Right kidney (tissue), 9 donors: ENCODE measurements at places on chromosomes 2 and 18.

DNA sequence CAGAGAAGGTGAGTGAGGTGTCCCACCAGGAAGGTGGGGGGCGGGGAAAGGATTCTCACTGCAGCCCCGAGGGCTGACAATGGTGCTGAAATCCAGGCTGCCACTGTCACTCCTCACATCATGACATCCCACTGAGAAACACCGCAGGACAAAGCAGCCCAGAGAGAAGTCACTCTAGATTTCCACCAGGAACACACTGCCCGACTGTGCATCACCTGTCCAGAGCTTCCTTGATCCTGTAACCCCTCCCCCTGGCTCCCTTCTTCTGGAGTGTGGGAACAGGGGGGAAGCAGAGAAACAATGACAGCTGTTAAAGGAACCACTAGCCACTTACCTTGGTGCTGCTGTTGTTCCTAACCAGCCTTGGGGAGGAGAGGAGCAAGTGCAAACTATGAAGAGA, 69.9 kb downstream of the MRO start:
- DNase-seq, result no peak

DNA sequence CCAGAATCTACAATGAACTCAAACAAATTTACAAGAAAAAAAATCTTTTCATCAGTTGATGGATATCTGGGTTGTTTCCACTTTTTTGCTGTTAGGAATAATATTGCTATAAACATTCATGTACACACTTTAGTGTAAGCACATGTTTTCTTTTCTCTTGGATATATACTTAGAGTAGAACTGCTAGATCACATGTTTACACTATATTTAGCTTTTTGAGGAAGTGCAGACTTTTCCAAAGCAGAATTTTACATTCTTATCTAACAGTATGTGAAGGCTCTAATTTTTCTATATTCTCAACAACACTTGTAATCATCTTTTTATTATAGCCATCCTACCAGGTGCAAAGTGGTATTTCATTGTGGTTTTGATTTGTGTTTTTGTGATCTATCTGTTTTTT, 103.6 kb upstream of the RMP24 start:
- DNase-seq, result no peak

DNA sequence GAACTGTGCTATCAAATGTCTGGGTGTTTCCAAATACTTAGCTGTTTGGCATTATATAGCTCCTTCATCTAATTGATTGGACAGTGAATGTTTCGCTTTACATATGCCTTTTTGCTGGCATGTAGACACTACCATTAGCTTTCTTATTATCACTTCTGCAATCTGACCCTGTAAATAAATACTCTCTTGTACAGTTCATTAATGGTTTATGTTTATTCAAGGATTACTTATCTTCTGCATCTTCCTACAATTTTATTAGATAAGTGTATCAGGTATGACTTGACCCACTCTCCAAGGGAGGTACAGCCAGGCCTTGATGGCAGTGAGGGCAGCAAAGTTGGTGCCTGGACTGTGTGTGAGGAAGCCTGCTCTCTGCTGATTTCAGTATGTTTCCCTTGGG, 614.1 kb upstream of the SETBP1 start:
- DNase-seq, result no peak

DNA sequence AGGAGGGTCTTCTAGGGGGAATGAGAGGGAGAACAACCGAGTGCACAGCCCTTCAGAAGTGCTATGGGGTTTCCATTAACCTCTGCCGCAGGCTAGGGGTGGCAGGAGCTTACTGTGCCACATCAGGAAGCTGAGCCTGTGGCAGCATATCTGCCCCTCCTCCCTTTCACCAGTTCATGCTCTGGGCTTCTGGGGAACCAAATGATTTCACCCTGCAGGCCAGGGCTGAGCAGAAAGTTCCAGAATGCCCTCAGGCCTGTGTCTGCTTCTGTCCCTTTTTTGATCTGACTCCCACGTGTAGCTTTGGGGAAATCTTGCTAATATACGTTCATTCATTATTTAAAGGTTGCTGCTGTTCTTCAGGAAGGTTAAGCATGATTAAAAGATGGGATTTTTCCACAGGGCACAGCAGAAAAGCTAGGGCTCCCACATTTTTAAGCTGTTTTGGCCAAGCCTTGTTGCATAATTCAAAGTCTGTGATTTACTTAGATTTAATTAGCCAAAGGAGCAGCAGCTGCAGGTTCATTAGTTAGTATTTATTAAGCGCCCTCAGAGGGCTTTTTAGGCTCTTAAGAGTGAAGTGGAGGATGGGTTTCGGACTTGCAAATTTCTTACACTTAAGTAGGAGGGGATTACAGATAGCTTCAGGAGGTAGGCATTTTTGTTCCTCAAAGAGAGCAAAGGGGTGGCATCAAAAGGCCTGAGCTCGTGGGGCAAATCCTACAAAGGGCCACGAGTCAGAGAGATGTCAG, 10.2 kb downstream of the TMEM247 start:
- DNase-seq, result no peak

- DNase-seq, result no peak
Observed at GRCh38 chr18:58456625-58457024, 172.3 kb downstream of the ALPK2 start.

DNA sequence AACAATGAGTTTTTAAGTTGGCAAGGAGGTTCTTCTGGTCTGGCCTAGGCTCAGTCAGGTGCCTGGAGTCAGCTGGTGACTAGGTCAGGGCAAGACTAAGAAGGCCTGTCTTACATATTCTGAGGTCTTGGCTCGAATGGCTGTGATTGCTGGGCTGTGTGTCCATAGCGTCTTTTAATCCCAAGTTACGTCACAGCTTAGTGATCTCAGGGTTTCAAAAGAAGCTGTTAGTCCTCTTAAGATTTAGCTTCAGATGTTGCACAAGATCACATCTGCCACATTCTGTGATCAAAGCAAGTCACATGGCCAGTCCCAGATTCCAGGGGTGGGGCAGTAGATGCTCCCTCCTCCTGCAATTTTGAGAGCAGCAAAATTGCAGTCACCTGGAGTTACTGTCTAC, 61.3 kb downstream of the PKP4 start:
- DNase-seq, result no peak

- DNase-seq, result no peak
Observed at GRCh38 chr18:10841203-10841602, 308.2 kb downstream of the PIEZO2 start.

DNA sequence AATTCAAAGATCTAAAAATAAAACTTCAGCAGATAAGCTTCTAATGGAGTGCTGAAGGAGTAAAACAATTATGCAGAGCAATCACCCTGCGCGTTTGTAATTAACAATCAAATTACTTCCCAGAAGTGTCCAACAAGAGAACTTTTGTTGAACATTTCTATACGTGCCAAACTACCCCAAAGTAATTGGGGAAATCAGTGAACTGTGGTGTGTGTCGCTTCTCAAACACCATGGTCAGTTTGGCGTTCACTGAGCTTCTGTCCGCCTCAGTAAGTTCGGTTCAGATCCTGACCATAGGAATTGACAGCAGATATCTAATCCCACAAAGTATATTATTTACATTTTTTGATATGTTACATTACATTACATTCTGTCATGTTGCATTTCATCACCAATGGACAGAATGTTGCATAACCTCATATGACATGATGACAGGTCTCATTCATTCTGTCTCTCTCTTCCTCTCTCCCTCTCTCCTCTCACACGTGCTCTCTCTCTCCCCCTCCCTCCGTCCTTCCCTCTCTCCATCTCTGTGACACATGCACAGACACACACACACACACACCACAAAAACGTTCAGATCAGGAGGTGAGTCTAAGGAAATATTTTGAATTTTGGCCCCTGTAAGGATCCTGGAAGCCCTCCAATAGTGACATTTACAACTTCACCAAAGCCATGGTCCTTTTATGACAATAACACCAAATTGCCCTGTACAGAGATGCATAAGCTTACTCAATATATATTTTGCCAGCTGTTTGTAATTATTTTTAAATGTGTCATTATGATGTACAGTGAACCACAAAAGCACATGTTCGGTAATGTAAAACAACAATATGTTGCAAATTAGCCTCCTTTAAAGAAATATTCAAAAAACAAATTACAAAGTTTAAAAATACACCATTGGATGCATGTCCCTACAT, 269.2 kb downstream of the FIGN start:
- no peak for DNase-seq
